ENCODE measurements at places on chromosomes 5 and 9. TPM values are rescaled to one million over a fixed set of nuclear protein-coding genes. Genes with fewer than 3 reads are reported as not detected.
A peak's percentile ranks its signal among the peaks of the same experiment; 100 is the strongest.

DNA sequence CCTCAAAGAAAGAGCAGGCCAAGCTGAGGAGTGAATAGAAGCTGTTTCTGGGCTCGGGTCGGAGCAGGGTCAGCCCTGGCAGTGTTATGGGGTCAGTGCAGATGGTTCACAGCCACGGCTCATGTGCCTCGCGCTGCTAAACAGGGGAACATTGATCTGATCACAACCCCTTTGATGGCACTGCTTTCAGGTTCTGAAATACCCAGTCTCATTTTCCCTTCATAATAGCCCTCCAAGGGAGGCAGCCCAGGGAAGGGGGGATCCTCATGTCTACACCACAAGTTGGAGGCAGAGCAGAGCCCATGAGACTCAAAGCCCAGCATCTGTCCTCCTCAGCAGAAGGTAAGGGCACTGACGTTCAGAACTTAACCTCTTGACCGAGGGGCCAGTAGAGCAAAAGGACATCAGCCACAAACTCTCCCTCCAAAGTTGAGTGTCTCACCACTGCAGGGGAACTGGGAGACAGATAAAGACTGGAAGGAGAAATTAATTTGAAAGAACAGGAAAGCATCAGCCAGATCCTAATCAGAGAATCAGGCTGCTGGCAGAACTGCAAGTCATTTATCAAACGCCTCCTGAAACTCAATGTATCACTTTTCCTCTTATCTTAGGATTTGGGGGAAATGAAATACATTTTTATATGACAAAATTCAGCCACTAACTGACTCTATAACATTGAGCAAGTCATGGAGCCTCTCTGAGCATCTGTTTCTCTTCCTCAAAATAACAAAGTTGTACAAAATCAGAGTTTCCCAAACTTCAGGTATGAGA, 110.6 kb downstream of the SH3TC2 start:
- no peak for DNase-seq

DNA sequence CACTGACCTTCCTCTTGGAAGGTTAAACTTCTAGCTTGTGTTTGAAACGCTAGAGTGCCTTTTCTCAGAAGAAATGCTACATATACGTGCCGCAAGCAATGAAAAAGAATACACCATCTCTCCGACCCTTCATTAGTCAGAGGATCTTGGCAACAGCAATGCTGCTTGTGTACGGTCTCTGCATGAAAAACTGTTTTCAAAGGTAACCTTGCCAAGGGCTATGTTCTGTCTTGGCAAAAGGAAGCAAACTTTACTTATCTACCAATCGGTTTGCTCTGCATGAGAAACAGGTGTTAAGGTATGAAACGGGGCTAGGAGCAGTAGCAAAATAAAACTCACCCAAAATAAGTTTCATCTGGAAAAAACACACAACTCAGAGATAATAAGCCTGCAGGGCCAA, 297.8 kb downstream of the FBXL17 start:
- DNase-seq, result no peak

The SETX gene
- 70.7 TPM for polyA plus RNA-seq

GRCh38 chr9:21395778-21396717, 10.8 kb upstream of the IFNA2 start:
- no peak for DNase-seq

DNA sequence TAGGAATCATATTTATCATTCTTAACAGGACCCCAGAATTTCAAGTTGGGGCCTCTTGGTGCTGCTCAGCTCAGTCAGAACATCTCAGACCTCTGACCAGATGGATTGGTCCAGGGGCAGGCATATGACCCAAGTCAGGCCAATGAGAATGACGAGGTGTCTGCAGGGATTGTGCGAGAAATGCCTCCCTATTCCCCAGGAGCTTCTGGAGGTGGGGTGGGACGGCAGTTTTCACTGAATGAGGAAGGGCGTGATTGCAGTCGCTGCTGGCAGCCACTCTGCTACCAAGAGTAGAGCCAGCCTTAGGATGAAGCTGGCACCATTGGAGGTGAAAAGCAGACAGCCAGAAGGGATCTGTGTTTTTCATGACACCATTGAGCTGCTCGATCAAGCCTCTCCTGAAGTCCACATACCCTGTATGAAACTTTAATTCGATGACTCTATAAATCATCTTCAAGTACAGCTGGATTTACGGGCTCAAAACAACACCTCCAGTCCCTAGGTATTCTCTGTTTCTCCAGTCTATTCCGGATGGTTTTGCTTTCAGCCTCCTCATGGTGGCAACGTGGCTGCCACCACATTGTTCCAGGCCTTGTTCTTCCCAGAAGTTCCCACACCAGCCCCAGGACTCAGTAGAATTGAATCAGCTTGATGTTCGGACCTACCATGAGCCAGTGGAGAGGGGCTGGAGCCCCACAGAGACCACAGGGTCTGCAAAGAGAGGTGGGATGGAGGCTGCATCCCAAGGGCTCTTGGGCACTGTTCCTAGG, 70.2 kb upstream of the ADAMTS2 start:
- DNase-seq, result no peak

The MYMK gene
- polyA plus RNA-seq, result not detected

- DNase-seq, result no peak
Observed at GRCh38 chr9:37184905-37185867, 64.8 kb downstream of the ZCCHC7 start.

DNA sequence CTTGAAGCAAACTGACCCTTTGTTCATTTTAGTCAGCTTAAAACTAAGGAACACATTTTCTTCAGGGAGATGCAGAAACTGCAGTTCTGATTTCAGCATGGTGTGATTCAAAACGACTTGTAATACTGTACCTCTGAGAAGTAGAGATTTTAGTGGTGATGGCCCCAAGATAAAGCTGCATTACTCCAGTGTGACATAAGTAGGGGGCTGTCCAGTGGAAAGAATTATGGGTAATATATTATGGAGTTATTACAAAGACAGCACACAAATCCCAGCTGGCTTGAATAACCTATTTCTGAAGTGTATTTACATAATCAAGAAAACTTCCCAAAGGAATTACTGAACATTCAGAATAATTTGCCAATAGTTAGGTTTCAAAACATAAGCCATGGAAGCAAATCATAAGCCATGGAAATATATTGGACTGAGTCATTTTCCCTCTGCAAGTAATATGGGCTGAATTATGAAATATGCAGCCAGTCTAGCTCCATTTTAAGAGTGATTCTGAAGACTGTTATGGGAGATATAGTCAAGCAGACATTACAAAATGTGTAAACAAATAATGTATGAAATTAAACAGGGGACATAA, 133.7 kb upstream of the FBXL17 start:
- DNase-seq, result no peak

The CTXN3 gene
- polyA plus RNA-seq, result not detected

GRCh38 chr9:91421971-91422757, 1.5 kb downstream of the NFIL3 start:
- peak; percentile 35 for DNase-seq

GRCh38 chr9:101018467-101018866, 10.1 kb upstream of the PLPPR1 start:
- no peak for DNase-seq
